ENCODE measurements at places on chromosomes 11 and 22.

GRCh38 chr11:134223836-134224709 is at the start of the genes NCAPD3 and VPS26B:
Gene NCAPD3, minus strand, starts transcription at chr11:134223967. Its CDS starts 41 bp downstream, at chr11:134223926.
Gene VPS26B, plus strand, starts transcription at chr11:134224671. Its CDS starts 452 bp downstream, at chr11:134225123.
- DNase-seq = peak; percentile 91

DNA sequence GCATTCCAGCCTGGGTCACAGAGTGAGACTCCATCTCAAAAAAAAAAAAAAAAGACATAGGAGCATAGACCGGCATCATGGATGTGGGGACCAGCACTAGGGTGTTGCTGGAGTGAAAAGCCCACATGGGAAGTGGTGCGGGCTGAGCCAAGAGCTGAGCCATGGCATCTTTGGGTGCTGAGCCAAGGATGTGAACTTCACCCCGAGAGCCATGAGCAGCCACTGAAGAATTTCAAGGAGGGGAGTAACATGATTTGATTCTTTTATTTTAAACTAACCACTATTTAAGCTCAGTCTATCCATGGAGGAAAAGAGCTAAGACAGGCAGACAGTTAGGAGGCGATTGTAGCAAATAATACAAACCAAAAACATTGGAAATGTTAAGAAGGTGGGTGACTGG is 57.4 kb downstream of the AHNAK start:
- no peak for DNase-seq

- no peak for DNase-seq
Measured at GRCh38 chr22:50058906-50059880, 1.1 kb upstream of the TTLL8 start.

- DNase-seq = peak; percentile 29
Measured at GRCh38 chr11:58654079-58654907, 31.8 kb downstream of the CNTF start.

- DNase-seq = no peak
Measured at GRCh38 chr11:10993186-10993585, 135.3 kb upstream of the ZBED5 start.

GRCh38 chr11:31640611-31641010 is 131.0 kb downstream of the ELP4 start:
- DNase-seq = no peak

DNA sequence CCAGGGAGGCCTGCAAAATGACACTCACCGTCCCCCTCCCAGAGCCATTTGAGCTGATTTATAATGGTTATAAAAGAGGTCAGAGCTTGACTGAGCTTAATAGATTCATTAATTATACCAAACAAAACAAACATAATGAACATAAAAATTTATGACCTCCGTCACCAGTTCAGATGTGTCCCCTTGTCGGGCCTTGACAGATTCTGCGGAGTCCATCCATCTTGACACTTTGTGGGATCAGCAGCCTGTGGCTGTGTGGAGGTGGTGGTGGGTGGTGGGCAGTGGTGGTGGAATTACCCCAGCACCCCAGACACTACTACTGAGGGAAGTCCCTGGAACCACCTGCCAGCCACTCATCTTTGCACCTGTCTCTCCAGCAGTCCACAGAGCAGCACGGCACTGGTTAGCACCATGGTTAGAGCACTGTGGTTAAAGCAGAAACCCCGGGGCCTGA is 83.5 kb downstream of the DSCAML1 start:
- no peak for DNase-seq

DNA sequence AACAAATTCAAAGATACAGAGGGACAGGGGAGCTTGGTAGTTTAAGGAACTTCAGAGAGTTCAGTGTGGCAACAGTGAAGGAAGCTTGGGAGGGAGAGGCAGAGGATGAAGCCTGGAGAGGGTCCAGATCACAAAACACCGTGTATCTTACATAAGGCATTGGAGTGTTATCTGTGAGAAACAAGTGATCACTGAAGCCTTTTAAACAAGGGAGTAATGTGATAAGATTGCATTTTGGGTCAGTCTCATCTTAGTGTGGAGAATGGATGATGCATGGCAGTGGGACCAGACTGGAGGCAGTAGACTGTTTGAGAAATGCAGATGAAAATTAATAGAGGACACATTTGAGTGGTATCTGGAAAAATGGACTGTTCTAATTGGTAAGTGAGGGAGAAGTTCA is 79.4 kb downstream of the EXT2 start:
- no peak for DNase-seq

GRCh38 chr22:47928631-47929030 is 1166.2 kb downstream of the TBC1D22A start:
- no peak for DNase-seq

DNA sequence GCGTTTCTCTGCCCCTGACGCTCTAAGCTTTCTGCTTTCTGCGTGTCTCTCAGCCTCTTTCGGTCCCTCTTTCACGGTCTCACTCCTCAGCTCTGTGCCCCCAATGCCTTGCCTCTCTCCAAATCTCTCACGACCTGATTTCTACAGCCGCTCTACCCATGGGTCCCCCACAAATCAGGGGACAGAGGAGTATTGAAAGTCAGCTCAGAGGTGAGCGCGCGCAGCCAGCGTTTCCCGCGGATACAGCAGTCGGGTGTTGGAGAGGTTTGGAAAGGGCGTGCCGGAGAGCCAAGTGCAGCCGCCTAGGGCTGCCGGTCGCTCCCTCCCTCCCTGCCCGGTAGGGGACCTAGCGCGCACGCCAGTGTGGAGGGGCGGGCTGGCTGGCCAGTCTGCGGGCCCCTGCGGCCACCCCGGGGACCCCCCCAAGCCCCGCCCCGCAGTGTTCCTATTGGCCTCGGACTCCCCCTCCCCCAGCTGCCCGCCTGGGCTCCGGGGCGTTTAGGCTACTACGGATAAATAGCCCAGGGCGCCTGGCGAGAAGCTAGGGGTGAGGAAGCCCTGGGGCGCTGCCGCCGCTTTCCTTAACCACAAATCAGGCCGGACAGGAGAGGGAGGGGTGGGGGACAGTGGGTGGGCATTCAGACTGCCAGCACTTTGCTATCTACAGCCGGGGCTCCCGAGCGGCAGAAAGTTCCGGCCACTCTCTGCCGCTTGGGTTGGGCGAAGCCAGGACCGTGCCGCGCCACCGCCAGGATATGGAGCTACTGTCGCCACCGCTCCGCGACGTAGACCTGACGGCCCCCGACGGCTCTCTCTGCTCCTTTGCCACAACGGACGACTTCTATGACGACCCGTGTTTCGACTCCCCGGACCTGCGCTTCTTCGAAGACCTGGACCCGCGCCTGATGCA is at the start of gene MYOD1:
MYOD1 (plus strand) TSS at position 544 of the 910 bp plus-strand sequence; CDS start at position 756, 212 bp downstream.
- DNase-seq = no peak

DNA sequence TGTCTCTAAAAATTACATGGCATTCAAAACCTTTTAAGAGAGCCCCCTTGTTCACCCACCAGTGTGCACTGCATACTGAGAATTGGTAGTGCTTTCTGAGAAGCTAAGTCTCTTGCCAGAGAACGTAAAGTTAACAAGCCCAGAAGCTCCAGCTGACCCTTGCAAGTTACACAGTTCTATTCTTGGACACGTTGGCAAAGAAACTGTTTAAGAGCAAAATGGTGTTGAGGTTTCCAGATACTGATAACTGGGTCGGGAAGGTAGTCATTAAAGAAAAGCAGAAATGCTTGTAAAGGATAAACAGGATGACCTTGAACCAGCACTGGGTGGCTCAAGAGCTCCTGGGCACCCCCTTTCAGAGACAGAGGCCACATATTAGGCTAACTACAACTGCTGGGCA is 284.8 kb downstream of the CADM1 start:
- no peak for DNase-seq

DNA sequence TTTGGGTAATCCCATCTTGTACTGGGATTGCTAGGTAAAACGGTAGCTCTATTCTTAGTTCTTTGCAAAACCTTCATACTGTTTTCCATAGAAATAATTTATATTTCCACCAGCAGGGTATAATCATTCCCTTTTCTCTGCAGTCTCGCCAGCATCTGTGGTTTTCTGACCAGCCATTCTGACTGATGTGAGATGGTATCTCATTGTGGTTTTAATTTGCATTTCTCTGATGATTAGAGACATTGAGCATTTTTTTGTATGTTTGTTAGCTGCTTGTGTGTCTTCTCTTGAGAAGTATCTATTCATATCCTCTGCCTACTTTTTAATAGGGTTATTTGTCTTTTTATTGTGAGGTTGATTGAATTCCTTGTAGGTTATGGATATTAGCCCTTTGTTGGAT is 220.9 kb downstream of the PGR start:
- DNase-seq = no peak

DNA sequence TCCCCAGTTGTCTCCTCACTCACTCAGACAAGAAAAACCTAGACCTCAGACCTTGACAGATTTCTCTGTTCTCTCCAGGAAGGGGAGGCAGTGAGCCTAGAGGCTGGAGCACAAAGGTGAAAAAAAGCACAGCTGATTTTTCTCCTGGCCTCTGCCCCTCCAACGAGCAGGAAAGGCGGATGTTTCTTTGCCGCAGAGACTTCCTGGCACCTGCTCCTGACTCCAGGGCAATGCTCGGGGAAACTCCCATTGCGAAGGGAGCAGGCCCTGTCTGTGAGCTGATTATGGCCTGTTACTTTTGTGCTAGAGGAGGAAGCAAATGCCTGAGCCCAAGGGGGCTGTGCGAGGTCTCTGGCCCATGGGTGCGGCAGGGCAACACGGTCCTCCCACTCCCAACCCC is 25.4 kb downstream of the MS4A10 start:
- no peak for DNase-seq

DNA sequence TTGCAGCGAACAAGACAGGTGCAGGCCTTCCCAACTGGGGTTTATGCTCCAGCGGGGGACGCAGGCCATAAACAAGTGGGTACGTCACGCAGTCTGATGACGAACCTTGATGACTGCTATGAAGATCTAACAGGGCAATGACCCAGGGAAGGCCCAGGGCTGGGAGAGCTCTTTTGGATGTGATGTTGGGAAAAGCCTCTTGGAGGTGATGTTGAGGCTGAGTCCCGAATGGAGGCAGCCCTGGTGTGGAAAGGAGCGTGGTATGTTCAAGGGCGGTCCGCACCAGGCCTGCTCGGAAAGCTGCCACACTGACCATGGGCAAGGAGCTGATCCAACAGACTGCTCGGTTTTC is 5.8 kb downstream of the FADS2 start:
- no peak for DNase-seq

DNA sequence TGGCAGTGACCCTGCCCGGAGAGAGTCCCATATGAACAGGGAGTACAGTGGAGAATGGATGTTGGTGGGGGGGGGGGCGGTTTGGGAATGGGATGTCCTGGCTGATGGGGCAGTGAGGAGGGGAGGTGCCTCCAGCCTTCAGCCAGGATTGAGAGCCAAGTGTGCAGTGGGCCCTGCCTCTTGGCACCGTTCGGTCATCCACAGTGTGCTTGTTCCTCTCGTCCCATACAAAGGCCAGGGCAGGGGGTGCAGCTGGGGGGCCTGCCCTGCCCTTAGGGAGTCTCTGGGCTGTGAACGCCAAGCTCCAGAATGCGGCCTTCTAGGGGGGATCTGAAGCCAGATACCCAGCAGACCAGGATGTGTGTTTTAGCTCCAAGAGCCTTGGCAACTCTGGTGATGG is 34.0 kb downstream of the KCNC1 start:
- DNase-seq = no peak

DNA sequence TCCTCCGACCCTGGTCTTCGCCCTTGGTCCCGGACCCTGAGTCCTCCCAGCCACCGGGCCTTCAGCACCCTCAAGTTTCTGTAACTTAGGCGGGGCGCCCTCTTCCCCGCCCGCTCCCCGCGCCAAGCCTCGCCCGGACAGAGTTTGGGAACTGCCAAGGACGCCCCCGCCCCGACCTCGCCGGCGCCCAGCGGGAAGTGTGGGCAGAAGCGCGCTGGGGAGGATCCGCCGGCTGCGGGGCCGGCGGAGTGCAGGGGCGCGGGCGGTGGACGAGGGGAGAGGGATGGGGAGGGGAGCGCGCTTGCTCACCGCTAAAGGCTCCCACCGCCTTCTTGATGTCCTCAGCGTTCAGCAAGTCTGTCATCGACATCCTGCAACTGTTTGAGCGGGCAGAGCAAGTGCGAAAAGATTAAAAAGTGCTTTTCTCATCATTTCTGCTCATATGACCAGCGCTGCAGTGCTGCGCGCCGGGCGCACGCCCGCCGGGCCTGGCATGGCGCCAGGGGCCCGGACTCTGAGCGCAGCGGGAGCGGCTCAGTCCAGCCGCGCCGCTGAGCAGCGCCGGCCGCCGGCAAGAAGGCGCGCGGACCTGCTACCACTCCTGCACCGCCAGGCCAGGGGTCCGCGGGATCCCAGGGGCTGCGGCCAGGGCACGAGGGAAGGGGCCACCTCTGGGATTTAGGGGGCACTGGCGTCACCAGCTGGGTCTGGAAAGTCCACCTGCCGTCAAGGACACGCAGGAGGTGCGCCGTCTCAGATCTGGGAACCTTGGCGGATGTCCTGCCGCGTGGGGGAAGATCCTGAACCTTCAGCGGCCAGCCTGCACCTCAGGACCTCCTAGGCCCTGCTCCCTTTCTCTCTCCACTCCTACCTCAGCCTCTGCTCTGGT is at the start of gene PVALB:
PVALB (minus strand) TSS at position 400 of the 889 bp plus-strand sequence; CDS start at position 370, 30 bp downstream.
- no peak for DNase-seq

- no peak for DNase-seq
Measured at GRCh38 chr11:95344932-95345642, 114.1 kb upstream of the SESN3 start.

DNA sequence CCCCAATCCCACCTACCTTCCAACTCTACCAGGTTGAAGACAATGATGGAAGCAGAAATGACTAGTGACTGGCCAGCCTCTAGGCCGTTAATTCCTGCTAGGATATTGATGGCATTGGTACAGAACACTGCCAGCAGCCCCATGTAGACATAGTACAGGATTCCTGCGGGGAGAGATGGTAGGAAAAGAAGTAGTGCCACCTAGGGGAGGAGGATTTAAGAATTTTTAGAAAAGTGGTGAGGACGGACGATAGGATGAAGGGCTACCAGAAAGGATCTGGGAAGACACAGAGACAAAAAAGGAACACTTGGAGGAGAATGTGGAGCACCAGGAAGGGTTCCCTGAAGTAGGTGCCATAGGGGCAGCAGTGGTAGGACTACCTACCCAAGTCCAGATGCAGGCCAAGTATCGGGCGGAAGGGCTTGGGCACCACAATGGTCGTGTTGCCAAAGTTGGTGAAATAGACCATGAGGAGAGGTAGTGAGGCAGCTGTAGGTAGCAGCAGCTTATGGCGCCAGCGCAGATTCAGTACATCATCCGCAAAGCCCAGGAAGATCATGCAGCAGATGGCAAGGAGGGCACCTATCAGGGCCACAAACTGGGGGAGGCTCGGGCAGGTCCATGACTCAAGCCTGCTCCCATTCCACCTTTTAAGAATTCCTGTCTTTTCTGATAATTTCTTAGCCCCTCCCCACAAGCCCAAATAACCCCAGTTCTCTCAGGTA is 1.2 kb downstream of the DPAGT1 start:
- DNase-seq = no peak

DNA sequence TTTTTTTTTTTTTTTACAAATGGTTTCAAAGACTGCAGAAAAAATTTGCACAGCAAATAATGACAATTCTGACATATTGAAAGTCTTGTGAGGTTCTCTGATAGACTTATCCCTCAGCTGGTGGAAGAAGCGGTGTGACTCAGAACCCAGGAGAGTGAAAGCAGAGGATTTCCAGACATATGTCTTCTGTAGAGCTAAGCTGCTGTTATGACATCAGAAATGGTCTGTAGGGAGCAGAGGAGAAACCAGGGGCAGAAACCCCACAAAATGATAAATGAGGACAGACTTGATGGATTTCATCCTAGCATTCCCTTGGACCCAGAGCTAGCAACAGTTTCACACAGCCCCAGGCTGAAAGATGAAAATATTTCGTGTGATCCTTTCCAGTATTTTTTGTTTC is 582.6 kb downstream of the METTL15 start:
- no peak for DNase-seq
